ENCODE measurements at places on chromosomes 4 and X.

DNA sequence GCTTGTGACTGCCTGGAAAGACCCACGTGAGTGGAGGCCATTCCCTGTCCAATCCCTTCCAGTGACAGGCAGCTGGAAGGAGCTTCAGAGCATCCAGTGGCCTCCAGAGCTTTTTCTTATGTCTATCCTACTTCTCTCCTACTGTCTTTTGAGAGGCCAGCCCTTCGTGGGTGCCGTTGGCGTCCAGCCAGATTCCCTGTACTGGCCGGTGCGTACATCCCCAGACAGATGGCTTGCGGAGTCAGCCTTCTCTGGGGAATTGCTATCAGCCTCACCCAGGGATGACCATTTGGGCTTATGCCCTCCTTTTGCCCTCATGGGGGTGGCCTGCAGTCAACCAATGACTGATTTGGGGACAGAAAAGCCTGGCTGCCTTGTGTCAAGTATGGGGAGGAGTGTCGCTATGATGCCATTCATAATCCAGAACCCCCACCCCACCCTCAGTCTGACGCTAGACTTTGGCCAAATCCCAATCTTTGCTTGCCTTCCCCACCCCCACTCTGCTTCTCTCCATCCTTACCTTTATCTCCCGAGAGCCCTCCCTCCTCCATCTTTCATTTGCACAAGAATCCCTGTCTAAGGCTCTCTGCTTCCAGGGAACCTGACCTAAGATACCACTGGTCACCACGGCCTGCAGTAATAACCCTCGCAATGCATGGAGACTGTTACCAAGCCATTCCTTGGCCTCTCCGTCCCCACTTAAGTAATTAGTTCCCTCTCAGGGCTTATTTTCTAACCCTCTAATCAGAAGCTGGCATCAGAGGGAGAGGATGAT is 150.3 kb upstream of the BCOR start:
- no peak for DNase-seq

- no peak for DNase-seq
Measured at GRCh38 chr4:36900446-36900987, 344.0 kb upstream of the NWD2 start.

- DNase-seq, result no peak
Measured at GRCh38 chr4:74292111-74292870, 16.0 kb upstream of the EPGN start.

DNA sequence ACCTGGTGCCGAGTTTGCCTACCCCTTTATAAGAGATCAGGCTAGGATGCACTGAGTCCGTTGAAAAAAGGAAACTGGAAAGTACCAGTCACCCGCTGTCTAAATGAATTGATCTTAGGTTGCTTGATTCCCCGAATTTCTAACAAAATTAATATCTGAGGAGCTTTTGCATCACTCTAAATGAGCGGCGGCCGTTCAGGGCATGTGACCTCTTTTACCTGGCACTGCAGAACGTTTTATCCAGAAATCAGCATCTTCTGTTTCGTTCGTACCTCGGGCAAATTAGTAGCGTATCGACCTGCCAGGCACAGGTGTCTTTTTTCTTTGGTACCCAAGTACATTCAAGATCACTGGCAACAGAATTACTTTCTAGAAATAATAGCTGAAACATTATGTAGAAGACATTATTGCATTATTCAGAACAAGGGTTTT is 876 bp downstream of the KLHL2 start:
- peak; percentile 15 for DNase-seq

DNA sequence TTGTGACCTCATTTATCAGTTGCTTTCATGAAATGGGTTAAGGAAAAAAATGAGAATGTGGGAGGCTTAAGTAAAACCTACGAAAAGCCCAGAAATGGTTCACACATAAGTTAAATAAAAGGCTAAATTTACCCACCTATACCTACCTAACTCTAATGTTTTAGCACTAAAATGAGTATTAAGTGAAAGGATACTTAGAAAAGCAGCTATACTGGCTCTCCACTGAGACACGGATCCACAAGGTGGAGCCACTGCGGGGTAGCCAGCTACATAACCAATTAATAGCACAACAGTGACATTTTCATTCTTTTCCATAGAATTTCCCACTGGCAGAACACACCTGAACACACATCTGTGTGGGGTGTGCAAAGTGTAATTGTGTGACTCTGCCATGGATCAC is 101.9 kb downstream of the MAML3 start:
- no peak for DNase-seq

GRCh38 chr4:184269879-184270430 is 52.3 kb upstream of the ENPP6 start:
- no peak for DNase-seq

DNA sequence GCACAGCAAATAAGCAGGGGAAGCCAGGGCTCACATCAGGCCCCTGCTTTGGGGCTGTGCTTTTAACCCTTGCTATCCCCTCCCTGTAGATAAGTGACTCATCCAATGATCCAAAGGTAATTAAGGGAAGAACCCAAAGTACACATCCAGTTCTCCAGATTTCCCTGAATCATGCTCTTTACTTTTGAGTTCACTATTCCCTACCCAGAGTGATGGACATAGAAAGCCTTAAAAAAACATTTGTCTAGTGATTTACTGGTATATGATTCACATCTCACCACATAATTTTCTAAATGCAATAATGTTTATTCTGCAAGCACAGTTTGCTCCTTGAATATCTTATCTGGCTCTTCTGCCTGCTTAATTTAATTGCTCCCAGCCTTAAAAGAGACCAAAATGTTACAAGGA is 136.2 kb downstream of the PPP3CA start:
- DNase-seq, result no peak

GRCh38 chr4:46837639-46838038 is 71.4 kb downstream of the COX7B2 start:
- DNase-seq, result no peak

DNA sequence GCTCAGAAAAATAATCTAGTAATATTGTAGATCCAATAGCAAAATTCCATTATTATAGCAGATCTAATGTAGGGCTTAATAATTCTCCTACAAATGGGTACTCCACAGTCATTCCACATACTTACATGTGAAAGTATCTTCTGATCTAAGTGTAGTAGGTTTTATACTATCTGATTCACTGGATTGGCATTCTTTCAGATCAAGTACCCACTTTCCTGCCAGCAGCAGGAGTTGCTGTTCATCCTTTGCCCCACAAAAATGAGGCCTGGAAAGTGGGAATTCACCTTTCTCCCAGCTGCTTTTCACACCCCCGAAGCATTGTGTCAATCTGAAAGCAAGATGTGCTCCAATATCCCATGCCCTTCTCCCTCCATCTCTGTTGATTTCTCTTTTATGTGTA is 77.1 kb upstream of the RXFP1 start:
- no peak for DNase-seq

GRCh38 chrX:55841962-55842752 is 124.6 kb downstream of the RRAGB start:
- DNase-seq, result no peak

DNA sequence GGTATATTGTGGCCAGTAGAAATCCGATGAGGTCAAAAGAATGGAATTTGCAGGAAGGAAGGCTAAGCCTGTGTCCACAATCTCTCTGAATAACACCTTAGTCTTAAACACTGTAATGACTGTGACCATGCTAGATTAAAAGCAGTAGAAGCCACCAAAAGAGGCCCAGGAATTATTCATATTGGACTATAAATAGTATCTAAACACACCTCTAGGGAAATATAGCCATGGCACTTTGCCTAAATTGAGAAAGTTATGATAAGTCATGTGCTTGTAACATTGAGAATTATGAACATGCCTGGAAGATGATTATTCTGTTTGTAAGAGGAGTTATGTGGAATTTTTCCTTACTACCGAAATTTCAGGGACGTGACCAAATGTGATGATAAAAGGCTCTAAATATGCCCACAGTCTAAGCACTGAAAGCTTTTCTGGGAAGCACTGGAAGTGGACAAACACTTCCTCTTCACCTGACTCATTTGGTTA is 298.5 kb downstream of the KCTD8 start:
- DNase-seq, result no peak

- DNase-seq, result no peak
Measured at GRCh38 chrX:13188731-13189309, 131.0 kb downstream of the ATXN3L start.

GRCh38 chr4:1060621-1061020 is 49.2 kb downstream of the FGFRL1 start:
- DNase-seq, result no peak

GRCh38 chr4:40193578-40193977 is 3.3 kb upstream of the RHOH start:
- DNase-seq, result no peak

DNA sequence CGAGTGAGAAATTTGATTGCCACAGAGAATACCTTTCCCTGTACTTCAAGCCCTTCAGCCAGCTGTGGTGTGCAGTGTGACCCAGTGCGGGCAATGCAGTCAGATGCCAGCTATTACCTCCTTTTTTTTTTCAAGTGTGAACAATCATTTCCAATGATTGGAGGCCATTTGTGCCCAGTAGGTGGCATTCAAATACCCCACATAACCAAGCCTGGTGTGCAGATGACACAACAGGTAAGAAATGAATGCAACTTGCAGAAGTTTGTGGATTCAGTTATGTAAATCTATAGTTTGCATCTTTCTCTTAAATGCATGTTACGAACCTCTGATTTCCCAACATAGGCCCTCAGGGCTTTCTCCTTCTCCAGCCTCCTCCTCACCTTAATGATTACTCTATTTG is 98.0 kb downstream of the CLCN4 start:
- DNase-seq, result no peak

DNA sequence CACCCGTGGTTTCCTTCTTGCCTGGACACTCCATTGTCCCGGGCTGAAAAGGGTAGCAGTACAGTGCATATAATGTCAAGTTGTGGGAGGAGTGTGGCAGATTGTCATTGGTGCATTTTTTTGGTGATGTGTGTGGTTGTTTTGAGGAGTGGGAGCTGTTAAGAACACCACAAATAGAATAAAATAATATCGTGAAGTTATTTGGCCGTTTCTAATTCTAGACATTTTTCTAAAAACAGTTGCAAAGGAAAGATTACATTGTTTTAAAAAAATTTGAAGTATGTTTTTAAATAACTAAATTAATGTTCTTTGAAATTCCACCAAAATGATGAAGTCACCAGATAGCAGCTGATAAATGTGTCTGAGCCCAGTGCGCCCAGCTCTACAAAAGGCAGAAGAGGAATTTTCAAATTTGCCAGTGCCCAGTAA is 1.3 kb downstream of the PKD2 start:
- no peak for DNase-seq

DNA sequence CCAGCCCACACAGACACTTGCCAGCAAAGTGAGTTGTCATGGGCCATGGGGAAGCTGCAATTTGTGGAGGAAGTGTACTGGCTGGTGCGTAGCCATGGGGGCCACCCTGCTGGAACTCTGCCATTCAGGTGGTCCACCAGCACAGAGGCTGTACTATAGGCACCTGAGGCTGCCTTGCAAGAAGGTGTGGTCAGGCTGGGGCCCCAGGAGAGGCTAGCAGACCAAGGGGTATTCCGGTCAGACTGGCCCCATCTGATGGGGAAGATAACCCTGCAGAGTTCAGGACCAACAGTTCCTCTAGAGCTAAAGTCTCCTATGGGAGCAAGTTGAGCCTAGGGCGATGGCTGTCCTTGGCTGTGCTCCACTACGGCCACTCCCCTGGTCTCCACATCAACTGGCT is 136.1 kb downstream of the DCAF12L2 start:
- no peak for DNase-seq

- no peak for DNase-seq
Measured at GRCh38 chrX:134948333-134949241, 42.2 kb upstream of the SMIM10 start.

DNA sequence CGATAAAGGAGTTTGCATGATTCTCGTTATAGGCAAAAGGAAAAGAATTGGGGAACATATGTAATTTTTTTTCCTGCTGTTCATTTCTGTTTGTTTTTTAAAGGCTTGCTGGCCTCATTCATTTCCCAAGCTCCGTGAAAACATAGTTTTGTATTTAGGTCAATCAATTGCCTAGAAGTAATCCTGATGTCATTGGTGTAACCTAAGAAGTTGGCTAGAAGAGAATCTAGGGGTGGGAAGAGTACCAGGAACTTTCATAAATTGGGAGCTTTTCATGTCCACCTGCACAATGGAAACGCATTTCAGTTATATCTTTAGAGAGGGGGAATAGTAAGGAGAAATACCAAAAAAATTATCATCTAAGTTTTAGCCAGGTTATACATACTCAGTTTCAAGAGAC is 3.8 kb downstream of the RAPGEF2 start:
- DNase-seq, result no peak

DNA sequence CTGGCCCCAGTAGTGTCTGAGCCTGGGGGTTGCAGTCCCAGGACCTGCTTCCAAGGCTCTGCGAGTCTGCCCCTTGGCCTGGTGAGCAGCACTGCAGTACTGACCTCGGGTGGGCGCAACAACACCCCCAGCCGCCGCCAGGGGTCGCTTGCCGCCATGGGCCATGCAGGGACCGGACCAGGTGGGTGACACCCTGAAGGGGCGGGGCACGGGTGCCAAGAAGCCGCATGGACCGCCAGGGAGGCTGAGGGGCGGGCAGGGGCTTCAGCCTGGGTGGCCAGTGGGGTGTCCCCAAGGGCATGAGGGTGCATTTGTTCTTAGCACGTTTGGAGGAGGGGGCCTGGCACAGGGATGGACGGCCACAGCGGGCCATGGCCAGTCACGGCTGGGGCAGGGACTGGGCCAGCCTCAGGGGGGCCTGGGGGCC is 25.0 kb downstream of the TACC3 start:
- peak; percentile 65 for DNase-seq

DNA sequence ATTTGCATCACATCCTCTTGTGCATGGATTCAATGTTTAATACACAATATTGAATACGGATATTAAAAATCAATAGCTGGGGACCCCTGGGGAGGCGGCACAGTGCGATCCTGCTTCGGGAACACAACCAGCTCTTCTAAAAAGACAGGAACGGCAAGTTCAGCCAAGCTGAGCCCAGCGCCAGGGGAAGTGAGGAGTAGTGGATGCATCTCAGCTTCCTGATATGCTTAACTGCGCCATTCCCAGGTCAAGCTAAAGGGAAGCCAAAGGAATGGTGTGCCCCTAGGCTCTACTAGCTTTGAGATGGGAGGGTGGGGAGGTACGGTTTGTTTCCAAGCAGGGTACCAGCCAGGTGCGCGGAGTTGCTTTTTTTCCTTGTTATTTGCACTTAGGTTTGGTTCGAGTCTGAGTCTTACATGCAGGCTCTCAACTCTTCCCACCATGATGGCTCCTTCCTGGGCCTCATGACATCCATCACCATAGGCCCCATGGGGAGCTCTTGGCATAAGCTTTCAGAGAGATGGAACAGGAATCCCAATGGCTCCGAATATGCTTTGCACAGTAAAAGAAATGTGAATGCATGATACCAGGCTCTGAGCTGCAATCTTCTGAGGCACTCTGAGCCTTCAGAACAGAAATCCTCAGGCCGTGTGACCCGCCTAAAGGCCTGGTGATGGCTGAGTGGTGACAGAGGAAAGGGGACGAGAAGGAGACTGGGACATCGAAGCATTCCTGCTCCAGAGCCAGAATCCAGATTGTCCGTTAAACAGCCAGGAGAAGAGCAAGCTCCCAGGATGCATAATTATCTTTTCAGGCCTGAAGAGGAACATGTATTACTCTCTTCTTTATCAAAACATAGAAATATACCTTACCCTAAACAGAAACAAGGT is 51.8 kb upstream of the BCOR start:
- no peak for DNase-seq
